ENCODE measurements at places on chromosomes 11 and 22. TPM values are rescaled to one million over a fixed set of nuclear protein-coding genes. Genes with fewer than 3 reads are reported as not detected.

The EHF gene
- not detected for total RNA-seq

The ARSA gene
- 17.4 TPM for total RNA-seq

The GGTLC3 gene
- total RNA-seq, result not detected

The EIF4G2 gene
- total RNA-seq, result 516 TPM

The SEC14L2 gene
- total RNA-seq, result 21.4 TPM

The DEUP1 gene
- not detected for total RNA-seq

The OR52A1 gene
- not detected for total RNA-seq

The MMP12 gene
- total RNA-seq, result not detected

The DAGLA gene
- 2.0 TPM for total RNA-seq

The C11orf86 gene
- total RNA-seq, result not detected

The PRODH gene
- not detected for total RNA-seq

The PTPRJ gene
- 6.4 TPM for total RNA-seq

The GPR83 gene
- not detected for total RNA-seq

The TMEM121B gene
- total RNA-seq, result under 0.01 TPM

The IFITM1 gene
- 82.9 TPM for total RNA-seq

The MCM5 gene
- 117 TPM for total RNA-seq

The CTSW gene
- total RNA-seq, result 0.15 TPM

The SOX6 gene
- total RNA-seq, result 0.67 TPM

The NPAS4 gene
- not detected for total RNA-seq

The OR8D4 gene
- total RNA-seq, result not detected

The ANO1 gene
- not detected for total RNA-seq

The C11orf65 gene
- 0.34 TPM for total RNA-seq

The USH1C gene
- not detected for total RNA-seq

The C22orf39 gene
- total RNA-seq, result 36.0 TPM

The MED17 gene
- total RNA-seq, result 20.5 TPM

The TESMIN gene
- 3.4 TPM for total RNA-seq

The MS4A1 gene
- total RNA-seq, result not detected

The DKK3 gene
- 168 TPM for total RNA-seq

The DSCAML1 gene
- not detected for total RNA-seq

The CACNA1I gene
- not detected for total RNA-seq

The KLHDC7B gene
- total RNA-seq, result 0.17 TPM

Data from bronchus fibroblast of lung (primary cell).